Stimulated activated CD8-positive, alpha-beta memory T cell treated with anti-CD3 and anti-CD28 coated beads, Interleukin-2, amount 100 ng/mL, for 48 hours (primary cell): ENCODE measurements at places on chromosomes 2 and 18.

DNA sequence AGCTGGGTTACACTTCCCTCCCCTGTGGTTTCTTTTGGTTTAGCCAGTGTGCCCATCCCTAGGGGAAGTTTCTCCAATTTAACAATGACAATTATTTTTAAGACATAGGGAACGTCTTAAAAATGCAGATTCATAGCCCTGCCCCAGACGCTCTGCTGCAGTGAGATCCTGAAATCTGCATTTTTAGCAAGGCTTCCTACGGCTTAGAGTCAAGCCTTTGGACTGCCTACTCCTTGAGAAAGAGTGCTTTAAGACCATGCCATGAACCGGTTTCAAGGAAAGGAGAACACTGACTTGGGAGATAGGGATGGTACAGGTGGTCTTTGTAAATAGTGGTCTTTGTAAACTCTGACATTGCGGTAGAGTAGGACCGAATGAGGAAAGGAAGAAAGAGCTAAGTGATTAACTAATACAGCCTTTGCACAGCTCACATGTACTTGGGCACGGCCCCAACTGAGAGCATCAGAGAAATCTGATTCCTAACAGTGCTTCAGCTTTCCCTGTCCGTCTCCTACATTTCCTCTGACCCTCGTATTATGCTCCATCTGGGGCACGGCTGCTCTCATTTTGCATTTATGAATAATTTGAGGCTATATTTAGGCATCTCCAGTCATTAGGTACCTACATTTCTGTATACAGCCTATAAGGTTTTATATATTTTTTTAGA, 217.6 kb upstream of the TANK start:
- no peak for DNase-seq

- DNase-seq, result no peak
These were observed 71.7 kb downstream of the IL1R2 start for GRCh38 chr2:102063487-102063911.

DNA sequence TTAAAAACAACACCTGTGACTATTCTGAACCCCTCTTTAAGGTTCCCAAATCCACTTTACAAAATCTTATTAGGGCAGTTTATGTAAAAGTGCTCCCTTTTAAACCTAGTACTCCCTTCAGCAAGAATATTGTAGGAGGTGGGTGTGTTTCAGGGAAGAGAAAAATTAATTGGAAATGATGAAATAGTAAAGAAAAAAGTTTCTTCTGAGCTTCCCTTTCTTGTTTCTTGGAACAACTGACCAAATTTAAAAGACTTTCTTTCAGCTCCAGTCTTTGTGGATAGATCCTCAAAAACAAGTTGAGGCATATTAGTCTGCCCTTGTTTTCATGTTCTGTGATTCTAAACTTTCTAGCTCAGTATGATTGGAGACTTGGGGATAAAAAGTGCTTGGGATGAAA, 3.0 kb downstream of the VWA3B start:
- DNase-seq, result no peak

- no peak for DNase-seq
These were observed 72.2 kb downstream of the PMAIP1 start for GRCh38 chr18:59971871-59972428.

GRCh38 chr2:105580216-105580615, 164.5 kb upstream of the NCK2 start:
- no peak for DNase-seq

DNA sequence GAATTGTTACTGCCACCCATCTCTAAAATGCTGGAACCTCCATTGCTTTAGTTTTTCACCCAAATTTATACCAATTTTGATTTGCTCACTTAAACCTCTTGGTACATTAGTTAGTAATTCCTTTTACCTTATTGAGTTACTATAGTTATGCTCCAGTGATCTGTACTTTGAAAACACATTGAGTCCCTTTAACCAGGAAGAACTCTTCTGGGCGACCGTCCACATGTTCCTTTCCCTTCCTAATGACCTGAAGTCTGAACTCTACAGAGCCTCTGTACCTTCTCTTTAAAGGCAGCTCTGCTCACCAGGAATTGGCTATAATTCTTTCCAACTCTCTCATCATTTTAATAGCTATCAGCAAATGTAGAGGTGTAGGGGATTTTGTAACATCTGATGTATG, 290.0 kb downstream of the NEDD4L start:
- no peak for DNase-seq

GRCh38 chr2:212921061-212921460, 230.4 kb downstream of the IKZF2 start:
- no peak for DNase-seq

- no peak for DNase-seq
These were observed 44.1 kb downstream of the NCK2 start for GRCh38 chr2:105788670-105789290.

- DNase-seq, result no peak
These were observed 105.4 kb upstream of the TLK1 start for GRCh38 chr2:171266102-171266501.
